ENCODE measurements at places on chromosomes 4 and X. TPM values are rescaled to one million over a fixed set of nuclear protein-coding genes. Genes with fewer than 3 reads are reported as not detected.

Gene CCDC158
- total RNA-seq = under 0.01 TPM

DNA sequence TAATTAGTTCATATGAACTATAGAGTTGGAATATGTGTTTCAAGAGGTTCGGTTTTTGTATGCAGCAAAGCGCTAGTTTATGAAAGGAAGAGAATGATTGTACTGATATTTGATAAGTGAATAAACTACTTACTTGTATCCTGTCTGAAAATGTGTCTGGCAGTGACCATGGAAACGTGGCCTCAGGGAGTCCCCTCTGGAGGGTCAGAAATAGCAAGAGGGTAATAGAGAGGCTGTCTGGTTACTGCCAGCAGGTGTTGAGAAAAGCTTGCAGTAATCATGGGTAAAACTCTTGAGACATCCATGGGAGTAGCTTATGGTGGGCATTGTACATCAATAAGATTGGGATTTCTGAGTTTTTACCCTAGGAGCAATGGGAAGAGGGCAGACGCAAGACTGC is 77.1 kb downstream of the DCLK2 start:
- no peak for DNase-seq

- no peak for DNase-seq
These were observed 390.0 kb downstream of the GRXCR1 start for GRCh38 chr4:43282534-43282933.

Gene TLR10
- total RNA-seq = not detected

DNA sequence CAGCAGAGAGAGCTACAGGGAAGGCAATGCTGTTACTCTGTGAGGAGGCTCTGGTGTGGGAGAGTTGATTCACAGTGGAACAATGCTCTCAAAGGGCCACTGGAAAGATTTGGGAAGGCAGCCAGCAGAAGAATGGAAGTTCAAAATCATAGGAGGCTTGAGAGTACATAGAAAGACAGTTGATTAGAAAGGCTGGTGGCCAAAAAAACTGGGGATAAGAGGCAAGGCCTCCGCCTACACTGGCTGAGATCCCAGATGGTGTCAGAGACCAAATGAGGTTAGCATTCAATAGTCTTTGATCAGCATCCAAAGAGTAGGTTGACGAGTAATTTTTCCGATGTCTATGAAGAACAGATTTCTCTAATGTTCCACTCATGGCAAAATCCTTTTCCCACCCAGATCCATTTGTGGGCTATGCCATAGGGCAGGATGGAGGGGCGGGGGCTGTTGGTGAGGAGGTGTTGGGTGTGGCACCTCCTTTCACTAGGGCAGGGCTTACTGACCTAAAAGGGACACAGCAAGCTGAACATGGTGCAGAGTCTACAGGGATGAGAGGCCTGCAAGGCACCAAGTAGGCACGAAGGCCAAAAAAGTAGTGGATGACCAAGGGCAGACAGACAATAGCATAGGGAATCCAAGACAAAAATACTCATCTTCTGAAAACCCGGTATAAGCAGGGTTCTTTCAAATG is 15.1 kb downstream of the TEC start:
- DNase-seq = peak; percentile 16

DNA sequence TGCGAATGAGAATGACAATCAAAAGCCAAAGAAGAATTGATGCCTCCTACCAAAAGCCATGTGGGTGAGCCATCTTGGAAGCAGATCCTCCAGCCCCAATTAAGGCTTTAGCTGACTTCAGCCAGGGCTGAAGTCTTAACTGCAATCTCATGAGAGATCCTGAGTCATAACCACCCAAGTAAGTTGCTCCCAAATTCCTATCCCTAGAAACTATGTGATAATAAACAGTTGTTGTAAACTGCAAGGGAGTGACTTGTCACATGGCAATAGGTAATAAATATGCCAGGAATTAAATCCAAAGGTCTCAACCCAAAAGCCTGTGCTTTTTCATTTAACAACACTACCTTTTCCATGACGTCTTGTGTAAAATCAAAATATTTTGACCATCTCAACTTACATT is 154.2 kb upstream of the TBL1X start:
- no peak for DNase-seq

GRCh38 chrX:129626026-129626425 is 28.7 kb downstream of the APLN start:
- DNase-seq = no peak

DNA sequence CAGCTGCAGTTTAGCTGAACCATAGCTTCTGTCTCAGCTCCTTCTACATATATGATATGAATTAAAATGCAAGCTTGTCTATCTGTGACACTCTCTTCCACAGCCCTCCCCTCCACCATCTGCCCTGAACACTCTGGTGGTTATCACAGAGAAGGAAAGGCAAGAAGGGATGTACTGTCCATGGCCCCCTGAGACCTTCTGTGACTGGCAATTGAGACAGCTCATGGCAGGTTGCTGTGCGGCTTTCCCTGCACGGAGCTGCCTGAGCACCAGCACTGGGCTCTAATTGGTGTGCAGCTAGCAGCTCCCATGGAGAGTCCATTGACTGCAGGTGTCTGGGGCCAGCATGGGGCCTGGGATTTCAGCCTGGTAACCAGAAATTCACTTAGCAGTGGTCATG is 109.8 kb upstream of the ANXA3 start:
- DNase-seq = no peak

DNA sequence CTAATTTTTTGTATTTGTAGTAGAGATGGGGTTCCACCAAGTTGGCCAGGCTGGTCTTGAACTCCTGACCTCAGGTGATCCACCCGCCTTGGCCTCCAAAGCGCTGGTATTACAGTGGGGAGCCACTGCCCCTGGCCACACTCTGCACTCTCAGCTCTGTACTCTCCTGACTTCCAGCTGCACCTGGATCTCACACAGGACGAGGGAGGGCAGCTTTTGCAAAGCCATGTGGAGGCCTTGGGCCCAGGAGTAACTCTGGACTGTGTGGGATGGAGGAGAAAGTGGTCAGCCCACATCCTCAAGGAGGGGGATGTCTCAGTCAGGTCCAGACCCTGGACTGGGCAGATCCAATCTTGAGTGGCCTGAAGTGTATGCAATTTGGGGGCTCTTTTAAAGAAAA is 23.0 kb downstream of the NAT8L start:
- no peak for DNase-seq

DNA sequence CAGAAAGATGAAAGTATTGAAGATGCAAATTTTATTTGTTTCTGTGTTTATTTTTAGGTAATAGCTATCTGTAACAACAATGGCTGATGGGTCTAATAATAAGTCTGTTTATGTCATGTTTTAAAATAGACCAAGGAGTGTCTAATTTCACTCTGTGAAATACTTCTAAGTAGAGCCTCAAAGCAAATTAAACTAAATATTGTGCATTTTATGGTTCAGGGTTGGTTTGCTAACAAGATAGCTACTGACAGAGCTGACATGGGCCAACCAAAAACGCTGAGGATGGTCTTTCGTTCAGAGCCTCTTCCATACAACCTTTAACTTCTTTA is 437.6 kb upstream of the CTSO start:
- no peak for DNase-seq

DNA sequence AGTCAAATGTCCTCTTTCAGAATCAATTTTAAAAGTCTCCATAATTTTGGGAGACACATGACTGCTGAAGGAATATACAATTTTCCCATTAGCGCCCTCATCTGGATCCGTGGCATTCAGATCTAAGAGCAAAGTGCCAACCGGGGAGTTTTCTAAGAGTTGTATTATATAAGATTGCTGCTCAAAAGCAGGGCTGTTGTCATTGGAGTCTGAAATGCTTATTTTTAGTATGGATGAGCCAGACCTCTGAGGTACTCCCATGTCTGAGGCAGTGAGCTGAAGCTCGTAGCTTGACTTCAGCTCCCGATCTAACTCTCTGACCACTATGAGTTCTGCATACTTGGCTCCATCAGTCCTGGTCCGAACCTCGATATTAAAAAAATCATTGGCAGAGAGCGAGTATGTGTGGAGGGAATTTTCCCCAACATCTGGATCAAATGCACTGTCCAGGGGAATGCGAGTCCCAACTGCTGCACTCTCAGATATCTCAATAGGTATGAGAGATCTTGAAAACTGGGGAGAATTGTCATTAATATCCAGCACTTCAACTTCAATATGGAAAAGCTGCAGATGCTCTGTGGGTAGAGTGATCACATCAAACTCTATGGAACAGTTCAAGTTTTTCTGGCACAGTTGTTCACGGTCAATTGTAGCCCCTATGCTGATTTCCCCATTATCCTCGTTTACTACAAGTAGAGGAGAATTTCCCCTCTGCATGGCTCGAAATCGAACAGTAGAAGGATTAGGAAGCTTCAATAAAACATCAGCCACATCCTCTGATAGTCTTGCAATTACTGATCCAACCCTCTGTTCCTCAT is 917 bp downstream of the PCDH18 start:
- no peak for DNase-seq

DNA sequence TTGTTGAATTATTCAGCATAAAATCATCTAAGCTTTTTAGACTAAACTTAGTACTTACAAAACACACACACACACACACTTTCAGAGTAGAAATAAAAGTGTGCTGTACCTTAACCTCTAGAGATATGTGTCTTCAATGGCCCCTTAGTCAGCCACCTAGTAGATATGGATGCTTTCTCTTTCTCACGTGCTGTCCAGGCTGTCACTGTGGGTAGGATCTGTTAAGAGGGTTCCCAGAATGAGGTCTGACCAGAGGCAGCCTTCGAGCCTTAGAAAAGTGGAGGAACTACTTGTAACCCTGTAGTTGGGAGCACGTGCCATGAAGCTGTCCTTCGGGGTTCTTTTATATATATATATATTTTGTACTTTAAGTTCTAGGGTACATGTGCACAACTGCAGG is 117.9 kb downstream of the COL4A5 start:
- no peak for DNase-seq

DNA sequence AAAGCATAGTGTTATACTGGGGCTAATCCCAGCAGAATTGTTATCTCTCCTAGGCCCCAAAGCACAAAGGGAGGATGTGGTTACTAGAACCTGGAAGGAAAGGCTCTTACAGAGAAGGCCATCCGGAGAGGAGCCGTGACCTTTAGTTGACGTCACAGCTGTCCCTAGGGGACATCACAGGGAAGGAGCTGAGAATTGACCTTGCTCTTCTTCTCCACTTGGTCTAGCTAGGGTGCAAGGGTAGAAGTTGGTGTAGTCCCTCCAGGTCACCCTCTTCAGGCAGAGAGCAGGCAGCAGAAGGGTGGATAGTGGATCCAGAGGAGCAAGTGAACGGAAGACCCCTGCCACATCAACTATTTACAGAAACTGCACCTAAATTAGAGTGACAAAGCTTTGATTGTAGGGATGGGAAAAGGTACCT is 22.8 kb upstream of the FGF2 start:
- no peak for DNase-seq

GRCh38 chrX:109475174-109475891 is 6.6 kb downstream of the GUCY2F start:
- peak; percentile 20 for DNase-seq

Gene FABP2
- not detected for total RNA-seq

Gene RAB39B
- not detected for total RNA-seq

- DNase-seq = no peak
These were observed 181.9 kb upstream of the ANXA3 start for GRCh38 chr4:78369679-78370078.

Gene RASL11B
- total RNA-seq = 0.29 TPM

DNA sequence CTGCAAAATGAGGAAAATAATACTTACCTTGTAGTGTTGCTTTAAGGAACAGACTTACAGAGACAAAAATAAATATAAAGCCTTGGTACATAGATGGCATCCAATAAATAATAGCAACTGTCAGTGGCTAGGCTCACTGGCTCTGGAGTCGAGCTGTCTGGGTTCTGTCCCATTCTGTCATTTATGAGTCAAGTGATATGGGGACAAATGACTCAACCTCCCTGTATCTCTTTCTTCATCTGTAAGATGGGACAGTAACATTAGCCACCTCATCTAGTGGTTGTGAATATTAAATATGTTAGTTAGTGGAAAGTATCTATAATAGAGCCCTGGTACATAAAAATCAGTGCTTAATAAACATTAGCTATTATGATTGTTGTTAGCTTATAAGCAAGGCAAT is 16.7 kb upstream of the GATB start:
- DNase-seq = no peak

Gene SLC25A43
- 11.9 TPM for total RNA-seq

Gene FREM3
- not detected for total RNA-seq

GRCh38 chrX:111041018-111041462 is 55.0 kb upstream of the PAK3 start:
- no peak for DNase-seq

DNA sequence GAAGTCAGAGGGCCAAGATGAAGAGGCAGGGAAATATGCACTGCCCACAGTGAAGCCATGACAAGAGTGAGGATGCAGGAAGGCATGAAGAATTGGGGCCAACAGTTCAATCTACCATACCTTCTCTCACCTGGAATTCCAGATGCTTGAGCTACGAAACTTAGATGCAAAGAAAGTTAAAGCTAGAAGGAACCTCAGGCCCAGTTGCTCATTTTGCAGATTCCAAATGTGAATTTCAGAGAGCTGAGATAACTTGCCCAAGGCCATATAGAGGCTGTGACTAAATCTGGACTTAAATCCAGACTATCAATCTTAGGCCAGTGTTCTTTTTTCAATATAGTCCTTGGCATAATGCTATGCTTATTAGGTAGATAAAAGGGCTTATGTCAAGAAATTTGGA is 92.7 kb downstream of the SRPX start:
- no peak for DNase-seq

Gene GAGE12H
- total RNA-seq = not detected

- no peak for DNase-seq
These were observed 332.7 kb upstream of the IGFBP7 start for GRCh38 chr4:57442831-57443291.

Gene FHL1
- total RNA-seq = 396 TPM

Gene TSPAN6
- total RNA-seq = 74.8 TPM

DNA sequence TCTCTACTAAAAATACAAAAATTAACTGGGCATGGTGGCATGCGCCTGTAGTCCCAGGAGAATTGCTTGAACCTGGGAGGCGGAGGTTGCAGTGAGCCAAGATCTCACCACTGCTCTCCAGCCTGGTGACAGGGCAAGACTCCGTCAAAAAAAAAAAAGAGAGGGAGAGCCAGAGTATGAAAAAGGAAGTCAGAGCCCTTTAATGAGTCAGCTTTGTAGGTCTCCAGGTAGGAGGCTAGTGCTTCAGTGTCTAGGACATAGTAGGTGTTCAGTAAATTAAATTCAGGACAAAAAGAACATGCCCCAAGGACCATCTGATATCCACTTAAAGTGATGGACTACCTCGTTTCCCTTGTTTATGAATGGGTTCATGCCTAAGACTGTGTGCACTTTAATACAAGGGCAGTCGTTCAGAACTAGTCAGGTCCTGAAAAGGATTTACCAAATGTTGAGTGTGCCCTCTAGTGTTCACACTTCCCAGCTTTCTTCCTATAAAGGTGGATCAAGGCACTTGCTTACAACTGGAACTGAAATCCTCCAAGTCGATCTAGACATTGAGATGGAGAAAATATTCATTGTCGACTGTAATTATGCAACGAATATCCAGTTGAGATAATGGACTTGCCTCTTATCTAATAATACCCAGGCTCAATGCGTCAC is 29.0 kb downstream of the F9 start:
- peak; percentile 17 for DNase-seq

Gene HSPA4L
- total RNA-seq = 2.1 TPM

All from uterus (tissue), 4 donors.